ENCODE measurements at places on chromosomes 2 and 18. TPM values are rescaled to one million over a fixed set of nuclear protein-coding genes. Genes with fewer than 3 reads are reported as not detected.

IRS1 gene
- 31.4 TPM for total RNA-seq

AFF3 gene
- 7.4 TPM for total RNA-seq

RNF125 gene
- 0.33 TPM for total RNA-seq

TANK gene
- total RNA-seq: 16.9 TPM

THADA gene
- total RNA-seq: 16.3 TPM

CNDP2 gene
- total RNA-seq: 152 TPM

CCDC74B gene
- 8.8 TPM for total RNA-seq

SH2D6 gene
- not detected for total RNA-seq

PDE1A gene
- 2.7 TPM for total RNA-seq

FSIP2 gene
- total RNA-seq: under 0.01 TPM

TLX2 gene
- total RNA-seq: not detected

HOXD3 gene
- 2.6 TPM for total RNA-seq
